ENCODE measurements at places on chromosomes 5 and 9.
A peak's percentile ranks its signal among the peaks of the same experiment; 100 is the strongest.

- no peak for DNase-seq
These were observed 100.9 kb downstream of the SMARCA2 start for GRCh38 chr9:2116073-2116472.

- no peak for DNase-seq
These were observed 40.5 kb downstream of the ALG2 start for GRCh38 chr9:99181206-99181605.

GRCh38 chr9:89179895-89180734 lies 1.5 kb upstream of the SHC3 start:
- DNase-seq = no peak

GRCh38 chr9:131942146-131942720 lies 137.4 kb downstream of the MED27 start:
- no peak for DNase-seq

DNA sequence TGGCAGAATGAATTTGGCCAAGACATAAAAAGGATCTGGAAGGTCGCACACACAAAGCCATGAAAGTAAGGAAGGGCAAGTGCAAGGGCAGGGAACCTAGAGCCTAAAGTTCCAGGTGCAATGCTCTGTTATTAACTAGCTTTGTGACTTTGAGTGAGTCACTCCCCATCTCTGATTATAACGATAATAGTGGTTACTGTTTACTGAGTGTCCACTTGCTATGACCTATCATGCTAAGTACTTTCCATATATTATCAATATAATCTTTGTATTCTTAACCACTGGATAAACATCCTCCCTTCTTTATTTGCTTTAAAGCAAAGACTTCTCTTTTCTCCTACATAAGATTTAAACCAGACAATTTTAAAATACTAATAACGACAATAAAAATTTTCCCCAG lies 504.6 kb upstream of the BRINP1 start:
- no peak for DNase-seq

DNA sequence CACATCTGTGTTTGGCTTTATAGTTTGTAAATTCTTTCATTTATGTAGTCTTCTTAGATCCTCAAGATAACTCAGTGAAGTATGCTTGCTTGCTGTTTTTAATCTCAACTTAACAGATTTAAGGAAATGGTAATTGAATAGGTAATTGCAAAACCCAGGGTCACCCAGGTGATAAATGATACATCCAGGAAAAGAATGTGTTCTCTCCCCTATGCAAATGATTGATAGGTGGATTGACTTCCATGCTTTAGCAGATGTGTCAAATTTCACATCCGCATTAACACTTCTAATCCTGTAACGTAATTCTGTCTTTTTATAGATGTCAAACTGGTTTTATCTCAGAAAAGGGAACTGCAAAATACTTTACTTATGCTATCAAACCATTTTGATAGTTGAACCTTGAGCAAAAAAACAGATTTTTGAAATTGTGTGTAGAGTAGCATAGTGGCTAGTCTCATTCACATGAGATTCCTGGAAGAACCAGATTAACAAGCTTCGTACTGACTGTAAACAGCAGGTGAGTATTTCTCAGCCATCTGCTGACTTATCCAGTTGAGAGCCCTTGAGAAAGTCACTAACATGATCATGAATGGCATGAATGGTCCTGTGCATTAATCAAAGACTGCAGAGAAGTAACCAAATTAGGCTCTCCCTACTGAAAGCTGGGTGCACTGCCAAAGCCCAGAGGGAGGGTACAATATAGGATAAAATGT lies 86.7 kb upstream of the PAM start:
- no peak for DNase-seq

DNA sequence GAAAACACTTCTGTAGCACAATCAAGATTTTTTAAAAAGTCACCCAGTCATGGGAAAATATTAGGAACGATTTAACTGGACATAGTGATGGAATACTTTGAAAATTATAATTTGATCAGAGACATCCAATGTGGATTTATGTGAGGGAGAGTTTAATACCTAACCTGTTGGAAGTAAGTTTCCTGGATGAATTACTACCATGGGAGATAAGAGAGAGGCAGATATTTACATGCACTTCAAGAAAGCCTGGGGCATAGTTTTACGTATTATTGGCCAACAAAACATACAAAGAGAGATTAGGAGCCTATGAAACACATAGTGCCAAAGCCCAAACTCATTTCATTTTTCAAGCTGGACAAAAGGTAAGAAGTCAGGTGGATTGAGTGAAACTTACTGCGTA lies 336.8 kb downstream of the SLIT3 start:
- DNase-seq = no peak

- peak; percentile 62 for DNase-seq
These were observed 8.2 kb downstream of the RPP25L start for GRCh38 chr9:34603610-34604231.

DNA sequence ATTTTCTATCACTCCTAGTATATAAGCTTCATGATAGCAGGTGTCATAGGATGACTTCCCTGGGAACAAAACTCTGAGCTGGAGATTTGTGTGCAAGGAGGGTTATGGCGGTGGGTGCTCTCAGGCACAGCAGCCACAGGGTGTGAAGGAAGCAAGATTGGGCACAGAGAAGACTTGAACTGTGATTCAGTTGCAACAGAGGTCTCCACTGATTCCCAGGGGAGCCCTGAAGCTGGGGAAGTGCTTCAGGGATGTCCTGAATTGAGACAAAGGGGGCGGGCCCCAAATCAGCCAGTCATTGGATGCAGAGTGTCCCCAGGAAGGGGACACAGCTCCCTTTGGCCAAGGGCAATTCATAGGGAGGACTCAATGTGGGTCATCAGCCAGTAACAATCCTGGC lies 44.4 kb upstream of the ANKRD55 start:
- no peak for DNase-seq

GRCh38 chr9:95495961-95496360 lies 20.8 kb downstream of the PTCH1 start:
- DNase-seq = no peak

DNA sequence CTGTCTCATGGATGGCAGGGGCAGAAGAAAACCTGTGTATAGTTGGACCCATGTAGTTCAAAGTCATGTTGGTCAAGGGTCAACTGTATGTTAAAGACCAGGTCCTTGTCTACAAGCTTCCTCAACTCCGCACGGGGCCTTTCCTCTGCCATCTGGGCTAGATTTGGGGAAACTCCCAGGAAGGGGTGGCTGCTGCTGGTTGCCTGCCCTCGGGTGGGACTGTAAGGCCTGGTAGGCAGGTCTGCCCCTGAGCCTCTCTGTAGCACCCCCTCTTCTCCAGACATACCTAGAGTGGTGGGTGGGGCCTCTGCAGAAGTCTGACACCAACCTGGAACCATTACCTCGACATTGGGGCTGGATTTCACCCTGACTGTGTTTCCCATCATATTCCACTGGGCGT lies 15.2 kb downstream of the ENHO start:
- no peak for DNase-seq

- no peak for DNase-seq
These were observed 704.9 kb upstream of the CDH18 start for GRCh38 chr5:20692913-20693312.

DNA sequence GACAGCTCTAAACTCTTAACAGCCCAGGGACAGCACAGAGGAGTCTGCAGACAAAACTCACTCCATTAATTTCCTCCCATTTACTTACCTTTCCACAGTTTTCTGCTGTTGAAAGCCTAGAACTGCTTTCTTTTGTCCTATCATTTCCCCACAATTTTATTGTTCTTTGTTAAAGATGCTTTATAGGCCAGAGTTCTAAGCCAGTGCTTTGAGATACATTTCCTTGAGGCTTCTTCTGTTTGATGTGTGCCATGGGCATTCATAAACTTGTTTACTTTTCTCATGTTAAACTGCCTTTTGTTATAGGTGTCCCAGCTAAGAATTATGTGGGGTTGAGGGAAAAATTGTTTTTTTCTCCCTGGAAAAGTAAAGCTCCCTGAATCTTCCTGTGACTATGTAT lies 25.9 kb upstream of the SUB1 start:
- DNase-seq = no peak

GRCh38 chr9:74479711-74480110 lies 17.4 kb upstream of the RORB start:
- DNase-seq = no peak

- no peak for DNase-seq
These were observed 68.9 kb downstream of the PPIC start for GRCh38 chr5:122967625-122968024.

GRCh38 chr9:109092587-109092986 lies 27.2 kb downstream of the TMEM245 start:
- no peak for DNase-seq

- DNase-seq = peak; percentile 95
These were observed 507 bp upstream of the TENT4A start for GRCh38 chr5:6712577-6713273.

- DNase-seq = peak; percentile 27
These were observed 1.3 kb downstream of the QSOX2 start for GRCh38 chr9:136244122-136244968.

GRCh38 chr5:176410486-176411180 lies 5.7 kb downstream of the CLTB start:
- DNase-seq = no peak

- no peak for DNase-seq
These were observed 268.6 kb downstream of the FER start for GRCh38 chr5:109016300-109016699.

DNA sequence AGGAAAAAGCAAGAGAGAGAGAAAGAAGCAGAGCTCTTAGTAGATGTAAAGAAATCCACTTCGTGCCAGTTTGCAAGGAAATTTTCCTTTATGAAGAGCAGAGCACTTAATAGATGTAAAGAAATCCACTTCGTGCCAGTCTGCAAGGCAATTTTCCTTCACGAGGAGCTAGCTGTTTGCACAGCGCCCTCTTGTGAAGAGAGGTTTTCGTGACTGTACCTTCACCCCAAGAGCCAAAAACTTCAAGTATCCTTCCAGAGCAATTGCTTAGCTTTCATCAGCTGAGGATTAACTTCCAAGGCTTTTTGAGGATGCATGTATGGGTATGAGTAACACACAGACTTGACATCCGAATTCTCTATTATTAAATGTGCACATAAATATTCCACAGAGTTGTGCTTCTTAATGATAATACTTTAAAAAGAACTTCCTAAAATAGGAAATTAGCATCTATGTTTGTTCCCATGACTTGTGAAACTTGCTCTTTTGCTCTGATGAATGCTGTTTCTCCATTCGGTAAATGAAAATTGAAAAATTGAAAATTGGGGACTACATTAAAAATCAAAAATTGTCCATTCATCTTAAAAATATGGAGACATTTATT lies 525.6 kb downstream of the PDE4D start:
- DNase-seq = no peak

DNA sequence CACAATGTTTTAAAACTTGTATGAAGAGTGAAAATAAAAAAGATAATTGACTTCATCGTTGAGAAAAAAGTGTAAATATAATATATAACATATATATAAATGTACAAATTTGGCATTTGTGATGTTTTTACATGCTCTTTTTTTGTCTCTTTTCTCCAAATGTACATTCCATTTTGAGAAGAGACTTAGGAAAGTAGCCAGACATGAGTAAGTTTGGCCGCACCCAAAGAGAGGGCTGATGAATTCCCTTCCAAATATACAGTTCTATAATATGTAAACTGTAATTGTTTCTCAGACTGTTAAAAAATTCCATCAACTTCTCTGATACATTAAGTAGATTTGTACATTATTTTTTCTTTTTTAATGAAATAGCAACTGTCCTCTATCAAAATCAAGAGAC lies 193.2 kb upstream of the MAP3K1 start:
- DNase-seq = no peak

DNA sequence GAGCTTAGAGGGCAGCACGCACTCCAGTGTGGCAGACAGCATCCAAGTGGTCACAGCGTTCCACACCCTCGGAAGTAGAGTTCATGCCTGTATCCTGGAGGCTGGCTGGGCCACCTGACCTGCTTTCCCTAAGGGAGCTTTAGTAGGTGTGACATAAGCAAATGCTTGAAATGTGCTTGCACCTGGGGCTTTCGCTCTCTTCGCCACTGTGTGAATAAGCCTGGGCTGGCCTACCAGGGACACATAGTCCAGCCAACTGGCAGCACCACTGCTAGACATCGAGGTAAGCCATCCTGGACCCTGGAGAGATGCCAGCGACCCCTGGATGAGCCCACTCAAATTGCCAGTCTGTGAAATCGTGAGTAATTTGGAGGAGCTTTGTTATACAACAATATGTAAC lies 24.9 kb upstream of the IRX4 start:
- DNase-seq = no peak

GRCh38 chr5:36635721-36636390 lies 29.4 kb downstream of the SLC1A3 start:
- no peak for DNase-seq

GRCh38 chr9:13274886-13275641 lies 4.4 kb downstream of the MPDZ start:
- no peak for DNase-seq

DNA sequence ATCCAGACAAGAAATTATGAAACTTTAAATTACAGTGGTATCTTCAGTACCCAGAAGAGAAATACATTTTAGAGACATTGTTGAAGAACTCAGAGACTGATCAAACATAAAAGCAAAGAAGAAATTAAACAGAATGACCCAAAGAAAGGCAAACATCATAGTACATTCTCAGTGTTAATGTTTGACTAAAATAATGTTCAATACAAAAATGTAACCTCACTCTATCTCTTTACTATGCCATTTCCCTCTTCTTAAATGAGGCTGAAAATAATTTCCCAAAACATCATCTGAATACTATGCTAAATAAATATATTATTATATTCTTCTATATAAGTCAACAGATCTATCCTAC lies 22.8 kb downstream of the TMEM161B start:
- no peak for DNase-seq

GRCh38 chr5:66713998-66714397 lies 117.8 kb downstream of the MAST4 start:
- DNase-seq = no peak

GRCh38 chr9:33260372-33260771 lies 4.1 kb downstream of the BAG1 start:
- DNase-seq = no peak

DNA sequence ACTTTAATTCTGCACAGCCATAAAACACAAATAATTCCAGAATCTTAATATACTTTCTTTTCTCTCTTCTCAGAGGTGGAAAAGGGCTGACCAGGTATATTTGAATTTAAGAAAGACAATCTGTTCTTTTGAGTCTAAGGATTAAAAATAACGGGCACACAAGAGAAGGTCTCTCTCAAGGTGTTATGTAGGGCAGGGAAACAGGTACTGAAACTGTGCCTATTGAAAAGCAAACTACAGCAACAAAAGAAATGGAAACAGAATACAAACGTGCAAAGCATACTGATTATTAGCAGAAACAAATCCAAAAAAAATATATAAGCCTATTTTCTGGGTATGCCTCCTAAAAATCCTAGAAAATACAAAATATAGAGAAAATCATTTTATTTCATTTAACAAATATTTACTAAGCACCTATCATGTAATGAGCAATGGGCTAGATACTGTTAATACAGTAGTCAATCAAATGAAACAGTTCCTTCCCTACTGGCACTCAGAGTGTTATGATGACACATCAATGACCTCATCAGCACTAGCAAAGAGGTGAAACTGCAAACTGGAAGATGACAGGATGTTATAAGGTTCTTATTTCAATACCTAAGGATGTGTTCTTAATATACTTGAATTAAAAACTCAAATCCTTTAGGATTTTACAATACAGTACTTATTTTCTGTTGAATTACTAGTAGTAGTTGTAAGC lies 87.7 kb downstream of the AUH start:
- DNase-seq = no peak
